Suprapubic skin (tissue), 4 donors: ENCODE measurements at places on chromosomes 6 and 20. TPM values are rescaled to one million over a fixed set of nuclear protein-coding genes. Genes with fewer than 3 reads are reported as not detected.

DNA sequence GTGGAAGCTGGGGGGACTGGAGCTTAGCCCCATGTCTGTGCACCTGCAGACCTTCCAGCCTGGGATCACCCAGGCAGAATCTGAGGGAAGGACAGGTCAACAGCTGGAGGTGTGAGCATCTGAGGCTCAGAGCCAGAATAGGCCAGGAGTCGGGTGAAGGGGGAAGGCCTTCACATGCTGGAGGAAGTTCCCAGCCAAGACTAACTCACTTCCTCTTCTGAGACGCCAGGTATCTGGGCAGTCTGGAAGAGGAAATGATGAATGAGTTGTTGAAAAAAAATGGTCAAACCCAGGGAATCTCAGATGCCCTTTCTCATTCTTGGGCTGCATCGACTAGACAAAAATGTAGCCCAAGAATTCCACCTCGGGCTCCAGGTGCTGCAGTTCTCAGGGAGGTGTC is 73.6 kb upstream of the TIAM2 start:
- no peak for DNase-seq

GRCh38 chr6:132797951-132798868 is at the start of gene SLC18B1:
Gene SLC18B1, minus strand, starts transcription at chr6:132798637. Its CDS starts 181 bp downstream, at chr6:132798456.
- DNase-seq: peak; percentile 87

DNA sequence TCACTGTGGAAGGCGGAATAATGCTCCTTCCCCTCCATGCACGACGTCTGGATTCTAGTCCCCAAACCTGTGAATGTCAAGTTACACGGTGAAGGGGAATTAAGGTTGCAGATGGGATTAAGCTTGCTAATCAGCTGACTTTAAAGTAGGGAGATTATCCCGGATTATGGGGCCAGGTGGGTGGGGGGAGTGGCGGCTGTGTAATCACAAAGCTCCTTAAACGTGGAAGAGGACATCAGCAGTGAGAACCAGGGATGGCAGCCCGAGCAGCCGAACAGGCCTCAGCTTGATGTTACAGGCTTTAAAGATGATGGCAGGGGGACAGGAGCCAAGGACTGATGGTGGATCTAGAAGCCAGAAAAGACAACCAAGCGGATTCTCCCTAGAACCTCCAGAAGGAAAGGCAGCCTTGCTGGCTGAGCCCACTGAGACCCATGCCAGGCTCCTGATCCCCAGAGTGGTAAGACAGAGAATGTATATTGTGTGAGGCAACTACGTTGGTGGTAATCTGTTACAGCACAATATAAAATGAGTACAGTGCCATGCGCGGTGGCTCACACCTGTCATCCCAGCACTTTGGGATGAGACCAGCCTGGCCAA is 117.5 kb downstream of the SCML4 start:
- no peak for DNase-seq

- DNase-seq: peak; percentile 84
Measured at GRCh38 chr20:57212534-57213276, 53.7 kb downstream of the BMP7 start.

GRCh38 chr6:154414021-154414813 is 57.6 kb upstream of the IPCEF1 start:
- no peak for DNase-seq

DNA sequence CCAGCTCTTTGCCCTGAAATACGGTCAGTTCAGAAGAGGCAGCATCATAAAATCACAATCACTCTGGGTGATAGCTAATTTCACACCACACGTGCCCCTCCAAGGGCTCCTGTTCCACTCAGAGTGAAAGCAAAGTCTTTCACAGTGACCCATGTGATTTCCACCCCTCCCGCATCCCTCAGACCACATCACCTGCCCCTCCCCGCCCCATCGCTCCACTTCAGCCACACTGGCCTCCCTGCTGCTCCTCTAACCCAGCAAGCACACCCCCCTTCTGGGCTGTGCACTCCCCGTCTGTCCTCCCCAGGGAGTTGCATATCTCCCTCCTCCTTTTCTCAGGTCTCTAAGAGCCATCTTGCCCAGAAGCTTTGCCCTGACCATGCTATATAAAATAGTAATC is 74.5 kb downstream of the PSMG4 start:
- no peak for DNase-seq

GRCh38 chr6:152441902-152442301 is 195.3 kb downstream of the SYNE1 start:
- DNase-seq: no peak

DNA sequence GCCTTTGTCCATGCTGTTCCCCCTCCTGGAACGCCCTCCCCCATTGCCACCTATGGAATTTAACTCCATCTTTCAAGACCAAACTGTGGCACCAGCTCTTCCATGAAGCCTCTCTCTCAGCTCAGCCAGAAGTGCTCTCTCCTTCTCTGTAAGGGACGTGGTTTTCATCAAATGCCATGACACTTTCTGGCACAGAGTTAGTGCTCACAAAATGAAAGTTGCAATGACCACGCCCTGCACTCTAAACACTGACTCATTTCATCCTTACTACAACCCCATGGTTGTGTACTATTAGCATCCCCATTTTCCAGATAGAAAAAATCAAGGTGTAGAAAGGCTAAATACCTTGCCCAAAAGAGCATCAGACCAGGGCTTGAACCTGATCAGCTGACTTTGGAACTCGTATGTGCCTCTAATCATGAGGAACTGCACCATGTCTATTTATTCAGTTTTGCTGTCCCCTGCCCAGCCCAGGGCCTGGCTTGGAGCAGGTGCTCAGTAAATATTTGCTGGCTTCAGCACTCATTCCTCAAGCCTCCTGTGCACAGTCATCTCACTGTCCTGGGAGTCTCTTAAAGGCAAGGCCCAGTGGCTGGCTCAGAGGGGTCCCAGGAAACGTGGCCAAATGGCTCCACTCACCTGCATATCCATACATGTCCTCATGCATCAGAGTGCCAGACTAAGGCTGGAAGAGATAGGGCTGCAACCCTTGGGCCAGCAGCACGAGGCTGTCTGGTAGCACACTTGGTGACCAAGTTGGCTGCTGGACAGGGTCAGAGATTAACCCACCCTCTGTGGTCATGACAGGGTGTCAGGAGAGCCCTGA is 77.9 kb downstream of the MRPL14 start:
- DNase-seq: no peak

Gene NHLRC1
- 3.5 TPM for total RNA-seq

GRCh38 chr6:13048113-13048512 is 280.2 kb downstream of the TBC1D7 start:
- no peak for DNase-seq

- no peak for DNase-seq
Measured at GRCh38 chr6:27674882-27675281, 202.0 kb upstream of the ZNF184 start.

Gene FIG4
- 7.9 TPM for total RNA-seq

Gene SEMG1
- total RNA-seq: not detected

Gene LAMA4
- 44.0 TPM for total RNA-seq

- DNase-seq: no peak
Measured at GRCh38 chr6:138465007-138465645, 34.2 kb downstream of the NHSL1 start.

GRCh38 chr6:30113003-30113759 is at the start of gene TRIM31:
Gene TRIM31, minus strand, starts transcription at chr6:30113090. Its CDS starts 285 bp downstream, at chr6:30112805.
- no peak for DNase-seq

Gene MEA1
- total RNA-seq: 58.7 TPM

Gene COL21A1
- total RNA-seq: 5.4 TPM

DNA sequence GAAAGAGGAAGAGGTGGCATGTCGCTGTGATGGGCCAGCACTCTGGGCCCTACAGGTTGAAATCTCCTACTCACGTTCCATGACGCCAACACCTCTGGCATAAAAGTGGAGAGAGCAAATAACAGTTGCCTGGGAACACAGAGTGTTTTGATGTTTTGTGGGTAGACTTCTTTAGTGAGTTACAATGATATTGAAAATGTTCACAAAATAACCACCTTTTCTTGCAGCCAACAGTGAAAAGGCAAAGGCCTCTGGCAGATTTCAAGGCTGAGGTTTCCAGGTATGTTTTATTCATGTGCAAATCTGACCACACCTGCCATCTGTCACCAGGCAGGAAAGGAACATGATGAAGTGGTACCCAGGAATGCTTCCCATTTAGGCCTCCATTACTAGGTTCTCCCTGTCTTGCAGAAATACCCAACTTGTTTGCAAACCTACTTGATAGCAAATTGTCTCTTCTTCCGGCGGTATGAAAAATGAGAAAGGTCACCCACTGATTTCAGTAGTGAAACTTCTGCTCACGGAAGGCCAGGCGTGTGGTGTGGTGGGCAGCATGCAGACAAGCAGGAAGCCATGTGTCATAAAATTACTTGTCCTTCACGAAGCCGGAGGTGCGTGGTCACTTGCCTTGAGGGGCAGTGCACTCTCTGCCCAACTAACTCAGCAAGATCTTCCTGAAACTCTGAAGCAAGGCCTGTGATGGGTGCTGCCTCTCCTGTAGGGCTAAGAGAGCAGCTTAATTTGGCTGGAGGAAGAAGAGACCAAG is 299.1 kb upstream of the PRDM1 start:
- no peak for DNase-seq

GRCh38 chr6:41058783-41059181 is 5.8 kb downstream of the APOBEC2 start:
- no peak for DNase-seq

GRCh38 chr6:14280006-14280510 is 162.5 kb downstream of the CD83 start:
- DNase-seq: no peak

Gene ERVFRD-1
- not detected for total RNA-seq

DNA sequence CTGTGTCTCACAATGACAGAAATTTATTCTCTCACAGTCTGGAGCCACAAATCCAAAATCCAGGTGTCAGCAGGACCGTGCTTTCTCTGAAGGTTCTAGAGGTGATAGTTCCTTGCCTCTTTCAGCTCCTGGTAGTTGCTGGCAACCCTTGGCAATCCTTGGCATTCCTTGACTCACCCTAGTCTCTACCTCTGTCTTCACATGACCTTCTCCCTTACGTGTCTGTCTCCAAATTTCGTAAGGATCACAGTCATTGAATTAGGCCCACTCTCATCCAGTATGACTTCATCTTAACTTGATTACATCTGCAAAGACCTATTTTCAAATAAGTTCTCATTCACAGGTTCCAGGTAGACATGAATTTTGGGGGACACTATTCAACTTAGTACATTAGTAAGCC is 143.1 kb downstream of the CEP57L1 start:
- no peak for DNase-seq

- no peak for DNase-seq
Measured at GRCh38 chr6:157254538-157254937, 68.8 kb downstream of the TMEM242 start.

DNA sequence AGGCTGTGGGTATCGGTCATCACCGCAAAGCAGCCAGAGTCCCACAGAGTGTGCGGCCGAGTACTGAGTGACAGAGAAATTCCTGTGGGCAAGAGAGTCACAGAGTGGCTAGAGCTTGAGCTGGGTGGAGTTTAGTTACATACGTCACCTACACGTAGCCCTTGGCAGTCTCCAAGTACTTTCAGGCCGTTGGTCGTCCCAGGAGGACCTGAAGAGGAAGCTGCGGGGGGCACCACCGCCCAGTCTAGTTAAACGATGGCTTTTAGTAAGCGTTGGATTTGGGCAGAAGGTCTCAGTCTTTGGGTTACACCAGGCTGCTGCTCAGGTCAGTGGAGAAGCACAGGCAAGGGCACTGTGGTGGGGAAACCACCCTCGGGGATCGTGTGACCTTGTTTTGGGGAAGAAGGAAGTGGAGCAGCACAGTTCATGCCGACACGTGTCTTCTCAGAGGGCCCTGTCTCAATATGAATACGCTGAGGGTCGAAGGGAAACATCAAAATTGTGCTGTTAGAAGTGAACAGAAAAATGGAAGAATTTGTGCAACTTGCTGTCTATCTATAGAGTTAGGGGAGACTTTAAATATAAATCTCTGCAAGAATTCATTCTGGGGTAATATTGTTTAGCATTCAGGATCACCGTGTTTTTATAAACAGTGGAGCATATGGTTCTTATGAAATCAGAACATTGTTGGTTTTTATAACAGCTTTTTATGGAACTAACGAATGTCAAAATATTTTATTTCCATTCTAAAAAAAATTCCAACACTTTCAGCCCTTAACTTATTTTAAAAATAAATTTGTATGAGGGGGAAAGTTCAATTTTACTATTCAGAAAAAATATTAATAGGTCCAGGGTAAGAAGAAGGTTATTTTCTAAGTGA is 28.6 kb downstream of the KIF25 start:
- DNase-seq: no peak

- no peak for DNase-seq
Measured at GRCh38 chr20:59219211-59219610, 55.6 kb downstream of the ZNF831 start.

DNA sequence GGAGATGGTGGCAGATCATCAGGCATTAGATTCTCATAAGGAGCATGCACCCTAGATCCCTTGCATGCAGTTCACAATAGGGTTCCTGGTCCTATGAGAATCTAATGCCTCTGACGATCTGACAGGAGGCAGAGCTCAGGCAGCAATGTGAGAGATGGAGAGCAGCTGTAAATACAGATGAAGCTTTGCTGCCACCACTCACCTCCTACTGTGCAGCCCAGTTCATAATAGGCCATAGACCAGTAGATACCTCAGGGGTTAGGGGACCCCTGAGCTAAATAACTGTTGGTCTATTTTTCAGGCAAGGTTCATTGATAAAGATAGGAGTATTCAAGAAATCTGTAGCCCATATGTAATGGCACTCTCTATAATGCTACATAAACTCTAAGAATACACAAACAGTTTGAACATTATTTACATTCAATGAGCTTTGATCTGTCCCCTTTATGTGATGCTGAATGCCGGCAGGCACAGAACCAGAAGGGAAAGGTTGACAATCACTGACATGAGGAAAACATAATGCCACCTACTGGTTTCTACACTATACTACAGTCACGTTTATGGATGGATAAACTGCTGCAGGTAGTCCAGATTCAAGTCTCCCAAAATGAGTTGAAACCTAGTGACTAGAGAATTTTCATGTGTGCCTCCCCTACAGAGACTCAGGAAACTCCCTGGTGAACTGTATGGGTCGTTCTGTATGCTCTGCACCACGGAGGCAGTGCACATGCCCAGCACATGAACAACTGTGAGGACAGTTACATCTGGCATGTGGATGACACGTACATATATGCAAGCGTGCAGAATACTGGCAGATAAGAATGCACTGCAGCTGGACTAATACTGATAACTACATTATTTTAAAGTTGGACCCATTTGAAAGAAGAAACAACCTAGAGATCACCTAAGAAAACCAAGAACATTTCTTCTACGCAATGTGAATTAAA is 72.0 kb downstream of the DST start:
- DNase-seq: no peak

DNA sequence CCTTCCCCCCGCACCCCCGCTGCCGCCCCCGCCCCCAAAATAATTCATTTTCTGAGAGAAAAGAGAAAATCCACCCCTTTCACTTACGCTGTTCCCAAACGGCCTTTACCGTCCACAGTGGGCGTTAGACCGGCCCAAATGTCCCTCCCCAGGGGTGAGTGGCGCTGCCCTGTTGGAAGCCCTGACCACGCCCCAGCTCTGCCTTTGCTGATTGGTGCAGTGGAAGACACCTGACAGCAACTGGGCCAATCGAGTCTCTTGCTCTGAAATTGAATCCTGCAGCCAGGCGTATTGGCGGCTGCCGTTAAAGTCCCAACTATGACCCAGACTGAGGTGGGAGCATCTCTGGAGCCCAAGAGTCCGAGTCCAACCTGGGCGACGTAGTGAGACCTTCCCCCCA is 15.7 kb downstream of the ZFP64 start:
- DNase-seq: no peak
